ENCODE measurements at places on chromosomes 1 and 21.

DNA sequence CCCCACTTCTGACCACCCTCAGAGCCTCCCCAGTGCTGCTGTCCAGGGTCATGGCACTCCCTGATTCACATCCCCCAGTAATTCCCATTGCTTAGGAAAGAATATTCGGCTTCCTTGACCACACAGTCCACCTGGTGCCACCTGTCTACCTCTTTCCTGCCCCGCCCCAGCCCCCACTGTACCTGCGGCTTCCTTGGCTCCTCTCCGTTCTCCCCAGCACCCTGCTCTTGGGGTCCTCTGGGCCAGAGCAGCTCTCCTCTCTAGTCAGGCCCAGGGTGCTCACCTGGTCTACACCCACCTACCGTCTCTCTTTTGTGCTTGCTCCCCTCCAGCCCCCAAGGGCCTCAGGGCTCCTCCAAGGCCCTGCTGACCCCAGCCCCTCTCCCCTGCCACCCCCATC lies 142.6 kb downstream of the PEX14 start:
- no peak for DNase-seq

- no peak for DNase-seq
These were observed 6.3 kb upstream of the TTLL10 start for GRCh38 chr1:1167398-1167821.

DNA sequence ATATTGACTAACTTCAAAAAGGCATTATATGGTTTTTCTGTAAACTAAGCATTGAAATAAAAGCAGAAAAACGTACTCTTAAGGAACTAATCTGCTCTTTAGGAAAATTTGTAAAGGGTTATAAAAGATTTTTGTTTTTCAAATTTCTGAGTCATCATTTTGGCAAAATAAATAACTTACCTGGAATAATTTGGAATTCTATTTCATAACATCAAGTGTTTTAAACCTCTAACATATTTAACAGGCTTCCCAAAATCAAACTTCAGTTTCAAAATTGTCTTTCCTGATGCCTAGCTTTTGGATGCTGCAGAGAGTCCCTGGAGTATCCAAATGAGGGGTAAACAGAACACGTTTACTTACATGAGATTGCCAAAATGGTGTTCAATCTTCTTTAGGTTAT lies 108.5 kb downstream of the COP1 start:
- DNase-seq: no peak

DNA sequence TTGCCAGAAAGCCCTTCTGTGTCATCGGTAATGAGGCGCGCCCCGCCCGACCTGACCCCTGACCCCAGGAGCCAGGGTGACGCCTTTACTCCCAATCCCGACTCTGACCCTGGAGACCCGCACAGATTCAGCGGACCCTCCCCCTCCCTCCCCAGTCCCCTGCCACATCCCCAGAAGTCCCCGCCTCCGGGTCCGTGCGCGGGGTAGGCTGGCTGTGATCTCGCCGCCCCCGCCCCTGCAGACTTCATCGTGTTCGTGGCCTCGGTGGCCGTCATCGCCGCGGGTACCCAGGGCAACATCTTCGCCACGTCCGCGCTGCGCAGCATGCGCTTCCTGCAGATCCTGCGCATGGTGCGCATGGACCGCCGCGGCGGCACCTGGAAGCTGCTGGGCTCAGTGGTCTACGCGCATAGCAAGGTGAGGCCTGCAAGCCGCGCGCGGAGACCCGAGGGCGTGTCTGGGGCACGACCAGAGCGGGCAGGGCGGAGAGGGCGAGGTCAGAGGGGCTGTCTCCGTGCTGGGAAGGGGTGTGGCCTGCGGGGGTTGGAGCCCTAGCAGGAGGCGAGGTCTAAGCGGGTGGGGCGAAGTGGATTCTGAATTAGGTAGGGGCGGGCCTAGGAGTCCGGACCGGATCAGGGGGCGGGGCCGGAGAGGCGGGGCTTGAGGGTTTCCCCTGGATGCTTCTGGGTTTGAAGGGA lies 34.8 kb downstream of the KCNQ4 start:
- peak; percentile 48 for DNase-seq

DNA sequence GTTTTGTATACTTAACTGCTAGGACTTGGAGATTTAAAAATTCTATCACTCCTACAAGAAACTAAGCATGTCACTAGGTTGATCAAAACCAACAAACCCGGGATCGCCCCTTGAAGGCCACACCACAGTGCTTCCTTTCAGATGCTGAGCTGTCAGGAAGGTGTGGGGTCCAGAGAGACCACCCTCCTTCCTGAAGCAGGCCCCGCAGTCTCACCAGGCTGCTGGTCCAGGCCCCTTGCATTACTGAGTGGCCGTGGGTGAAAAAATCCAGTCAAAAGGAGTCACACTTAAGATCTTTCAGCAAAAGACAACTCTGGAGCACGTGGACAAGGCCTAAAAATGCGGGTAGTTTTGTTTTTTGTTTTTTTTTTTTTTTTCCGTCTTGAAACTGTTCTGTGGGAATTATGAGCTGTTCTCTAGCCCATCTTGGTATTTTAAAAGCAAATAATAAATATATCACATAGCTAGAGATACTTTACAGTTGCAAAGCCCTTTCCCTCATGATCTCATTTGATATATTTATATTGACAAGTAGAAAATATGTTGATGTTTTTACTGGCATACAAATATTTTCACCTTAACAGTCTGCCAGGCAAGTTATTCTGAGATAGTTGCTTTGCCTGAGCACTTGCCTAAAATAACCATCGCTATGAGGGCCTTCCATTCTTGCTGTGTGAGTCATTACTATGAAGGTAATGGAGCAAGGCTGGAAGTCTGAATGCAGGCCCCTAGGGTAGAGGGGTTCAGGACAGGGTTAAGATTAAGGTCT lies 73.1 kb upstream of the EDEM3 start:
- DNase-seq: no peak

DNA sequence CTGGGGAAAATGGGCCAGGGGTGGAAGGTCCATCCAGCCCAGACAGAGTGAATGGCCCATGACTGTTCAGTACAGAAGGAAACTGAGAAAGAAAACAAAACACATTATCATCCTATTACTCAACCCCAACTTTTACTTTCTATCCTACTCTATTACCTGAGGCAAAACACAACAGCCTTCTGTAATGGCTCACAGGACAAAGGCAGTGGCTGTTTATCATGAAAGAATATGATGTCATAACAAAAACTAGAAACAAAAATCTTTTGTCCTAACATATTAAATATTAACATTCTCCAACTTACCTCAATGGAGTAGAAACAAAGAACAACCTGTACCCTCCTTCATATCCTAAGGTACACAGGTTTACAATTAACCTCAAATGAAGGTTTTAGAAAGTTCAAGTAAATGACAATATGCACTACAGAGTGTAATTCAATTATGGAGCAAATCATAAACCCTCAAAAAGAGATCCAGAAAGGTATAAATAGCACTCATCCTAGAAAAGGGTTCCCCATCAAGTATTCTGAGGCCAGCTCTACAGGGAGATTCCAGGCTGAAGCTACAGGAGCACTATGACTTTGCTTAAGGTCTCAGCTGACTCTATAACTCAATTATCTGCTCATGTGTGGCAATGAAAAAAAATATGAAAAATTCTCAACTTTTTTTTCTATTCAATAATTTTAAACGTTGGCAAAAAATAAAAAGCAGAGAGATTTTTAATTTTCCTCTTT lies 15.1 kb downstream of the ELK4 start:
- DNase-seq: no peak

DNA sequence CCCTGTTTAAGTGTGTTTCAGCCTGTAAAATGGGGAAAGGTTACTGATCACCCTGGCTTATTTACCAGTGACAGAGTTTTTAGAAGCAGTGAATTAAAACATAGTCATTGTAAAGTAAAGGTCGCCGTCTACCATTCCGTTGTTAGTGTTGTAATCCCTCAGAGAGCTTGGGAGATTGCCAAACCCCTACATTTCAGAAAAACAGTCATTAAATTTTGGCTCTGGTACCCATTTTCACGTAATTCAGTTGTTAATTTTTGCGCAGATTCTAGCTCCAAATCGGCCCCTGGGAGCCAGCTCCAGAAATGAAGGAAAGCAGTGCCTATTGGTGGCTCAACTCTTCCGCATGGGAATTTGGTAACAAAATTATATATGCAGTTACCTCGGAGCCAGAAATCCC lies 127.7 kb upstream of the AJAP1 start:
- no peak for DNase-seq

DNA sequence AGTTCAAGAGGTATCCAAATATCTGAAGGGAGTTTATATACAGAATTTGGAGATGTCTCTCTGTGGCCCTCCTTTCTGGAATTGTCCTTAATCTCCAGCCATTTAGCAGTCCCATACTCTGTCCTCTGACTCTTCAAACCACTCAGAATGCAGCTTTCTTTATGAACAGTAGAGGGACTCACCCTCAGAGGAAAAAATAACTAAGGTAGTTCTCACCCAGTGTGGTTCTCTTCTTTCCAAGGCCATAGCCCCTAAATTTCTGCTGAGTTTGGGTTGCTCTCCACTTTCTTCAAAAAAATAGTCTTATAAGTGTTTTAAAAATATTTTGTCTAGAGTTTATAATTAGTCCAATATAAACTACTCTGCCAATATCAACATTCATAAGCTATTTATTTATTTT lies 369.7 kb downstream of the MATN1 start:
- DNase-seq: no peak

- no peak for DNase-seq
These were observed 46.5 kb upstream of the NUF2 start for GRCh38 chr1:163275222-163275621.

DNA sequence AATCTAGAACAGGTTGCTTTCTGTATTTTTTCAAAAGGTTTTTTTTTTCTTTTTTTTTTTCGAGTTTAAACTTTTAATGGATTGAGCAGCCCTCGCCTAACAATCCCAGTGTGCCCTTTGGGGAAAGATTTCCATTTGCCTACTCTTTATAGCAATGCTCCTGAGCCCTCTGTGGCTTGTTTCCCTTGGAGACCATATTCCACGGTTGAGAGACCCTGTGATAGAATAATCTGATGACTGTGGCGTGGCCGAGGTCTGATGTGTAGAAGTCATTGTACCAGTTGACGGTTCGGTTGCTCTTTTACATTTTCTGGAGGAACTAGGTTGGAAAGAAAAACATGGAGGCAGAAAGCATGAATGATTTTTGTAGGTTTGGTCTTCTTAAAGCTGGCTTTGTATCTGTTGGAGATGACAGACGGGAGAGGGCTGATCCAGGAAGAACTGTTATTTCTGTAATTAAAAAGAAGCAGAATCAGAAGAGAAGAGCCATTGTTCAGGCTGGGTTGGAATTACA lies 305.7 kb upstream of the NRIP1 start:
- no peak for DNase-seq

GRCh38 chr21:41774467-41775148 lies 7.8 kb upstream of the RIPK4 start:
- DNase-seq: no peak

GRCh38 chr21:43272591-43272990 lies 103.8 kb downstream of the CRYAA start:
- no peak for DNase-seq

DNA sequence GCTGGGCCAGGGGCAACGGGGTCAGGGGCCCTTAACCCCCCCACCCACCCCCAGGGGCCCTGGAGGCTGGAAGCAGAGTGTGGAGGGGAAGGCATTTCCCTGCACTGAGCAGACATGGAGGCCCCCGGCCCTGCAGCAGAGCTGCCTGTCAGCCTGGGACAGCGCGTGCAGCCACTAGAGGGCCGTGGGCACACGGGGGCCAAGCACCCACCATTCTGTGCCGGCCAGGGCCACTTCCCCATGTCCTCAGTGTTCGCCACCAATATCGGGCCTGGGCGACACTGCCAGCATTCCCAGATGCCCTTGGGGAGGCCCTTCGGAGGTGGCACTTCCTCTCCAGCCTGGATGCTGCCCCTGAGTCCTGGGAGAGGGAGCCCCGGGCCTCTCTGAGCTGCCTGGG lies 23.2 kb upstream of the ARHGEF16 start:
- DNase-seq: no peak

- DNase-seq: no peak
These were observed 73.5 kb upstream of the WNT4 start for GRCh38 chr1:22216210-22216883.

GRCh38 chr1:87686136-87686495 lies 357.4 kb downstream of the LMO4 start:
- DNase-seq: no peak

Measured in MV-4-11 (cell line).